Cortex of kidney (tissue), 1 donor: ENCODE measurements at places on chromosomes 3 and 15.

- DNase-seq, result no peak
Observed at GRCh38 chr3:62109534-62109933, 263.8 kb downstream of the FEZF2 start.

DNA sequence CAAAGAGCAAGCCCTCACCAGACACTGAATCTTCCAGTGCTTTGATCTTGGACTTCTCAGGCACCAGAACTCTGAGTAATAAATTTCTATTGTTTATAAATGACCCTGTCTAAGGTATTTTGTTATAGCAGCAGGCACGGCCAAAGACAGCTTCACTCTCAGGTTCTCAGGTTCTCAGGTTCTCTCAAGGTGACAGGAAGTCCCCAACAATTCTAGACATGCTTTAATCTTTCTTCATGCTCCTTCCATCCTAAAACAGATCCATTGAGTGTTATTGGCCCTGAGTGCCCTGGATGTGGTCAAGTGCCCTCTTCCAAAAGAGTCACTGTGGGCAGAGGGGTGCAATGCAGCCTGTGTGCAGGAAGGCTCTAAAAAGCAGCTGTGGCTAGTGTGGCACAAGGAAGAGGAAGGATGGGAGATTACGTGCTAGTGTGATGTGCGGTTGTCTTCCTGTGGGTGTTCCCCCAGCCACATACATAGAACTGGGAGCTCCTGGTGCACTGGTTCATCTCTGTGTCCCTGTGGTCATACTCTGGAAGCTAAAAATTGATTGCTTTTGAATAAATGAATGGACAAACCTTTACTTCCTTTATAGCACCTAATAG lies 11.0 kb upstream of the RAB7A start:
- no peak for DNase-seq

GRCh38 chr3:46221938-46222337 lies 13.8 kb upstream of the CCR1 start:
- DNase-seq, result no peak

DNA sequence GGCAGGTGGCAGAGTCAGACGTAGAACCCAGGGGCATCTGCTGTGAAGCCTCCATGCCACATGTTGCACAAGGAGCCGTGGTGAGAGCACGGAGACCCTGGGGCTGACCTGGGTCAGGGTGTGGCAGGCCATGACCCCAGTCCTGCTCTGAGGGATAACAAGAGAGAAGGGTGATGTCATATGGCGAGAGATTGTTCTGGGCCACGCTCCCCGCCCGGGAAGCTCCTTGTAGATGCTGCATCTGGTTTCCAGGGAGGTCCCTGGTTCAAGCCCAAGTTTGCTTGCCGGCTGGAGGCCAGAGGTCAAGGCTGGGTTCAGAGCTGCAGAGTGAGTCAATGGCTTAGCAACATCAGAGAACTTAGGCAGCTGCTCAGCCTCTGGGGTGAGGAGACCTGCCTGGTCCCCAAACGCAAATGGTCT lies 17.3 kb downstream of the FGD5 start:
- DNase-seq, result no peak

DNA sequence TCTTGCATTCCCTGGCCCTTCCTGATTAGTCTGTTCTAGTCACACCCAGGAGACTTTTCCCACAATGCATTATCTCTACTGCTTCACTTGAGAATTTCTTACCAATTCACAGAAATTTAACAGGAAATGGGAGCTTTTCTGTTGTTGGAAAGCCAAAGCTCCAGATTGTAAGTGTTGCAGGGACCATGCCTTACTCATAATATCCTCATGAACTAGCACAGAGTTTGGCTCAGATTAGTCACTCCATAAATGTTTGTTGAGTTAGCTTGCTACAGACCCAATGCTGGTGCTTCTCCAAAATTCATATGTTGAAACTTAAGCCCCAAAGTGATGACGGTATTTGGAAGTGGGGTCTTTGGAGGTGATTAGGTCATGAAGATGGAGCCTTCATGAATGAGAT lies 232.6 kb downstream of the GAP43 start:
- DNase-seq, result no peak

- DNase-seq, result no peak
Observed at GRCh38 chr3:87219611-87220010, 7.5 kb upstream of the CHMP2B start.

GRCh38 chr3:133894353-133895207 lies 1.1 kb downstream of the RAB6B start:
- no peak for DNase-seq

DNA sequence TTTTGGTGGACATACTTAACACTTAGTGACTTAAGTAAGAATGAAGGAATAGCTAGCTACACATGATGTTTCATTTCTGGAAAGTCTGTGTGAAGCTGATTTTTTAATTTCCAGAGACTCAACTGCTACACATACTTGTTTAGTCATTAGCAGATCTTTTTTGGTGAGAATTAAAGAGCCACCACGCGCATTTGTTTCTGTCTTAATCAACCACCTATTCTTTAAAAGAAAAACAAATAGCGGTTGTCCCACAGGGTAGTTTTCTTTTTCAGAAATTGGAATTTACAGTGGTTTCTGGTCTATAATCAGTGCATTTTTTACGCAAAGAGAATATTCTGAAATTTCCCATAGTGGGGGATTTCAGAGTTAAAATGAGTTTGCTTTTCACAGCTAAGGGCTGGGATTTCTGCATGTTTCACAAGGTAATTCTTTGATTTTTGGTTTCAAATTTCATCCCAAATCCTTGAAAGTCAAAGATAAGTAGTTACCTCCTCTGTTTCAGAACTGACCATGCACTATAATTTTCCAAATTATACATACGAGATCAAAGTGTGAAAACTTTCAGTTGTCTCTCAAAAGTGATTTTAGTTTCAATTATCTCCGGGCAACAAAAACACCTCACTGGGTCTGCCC lies 631.0 kb upstream of the GRM7 start:
- DNase-seq, result no peak

GRCh38 chr3:963755-964154 lies 129.1 kb upstream of the CNTN6 start:
- DNase-seq, result no peak
